Tibial nerve (tissue), 4 donors: ENCODE measurements at places on chromosomes 3 and 15. TPM values are rescaled to one million over a fixed set of nuclear protein-coding genes. Genes with fewer than 3 reads are reported as not detected.

SKOR1 gene
- total RNA-seq = 0.66 TPM

PLA2G4F gene
- not detected for total RNA-seq

NTRK3 gene
- total RNA-seq = 82.3 TPM

HCN4 gene
- total RNA-seq = not detected

SLCO3A1 gene
- total RNA-seq = 20.2 TPM

MYEF2 gene
- 29.4 TPM for total RNA-seq

TJP1 gene
- total RNA-seq = 393 TPM

RPUSD3 gene
- 57.0 TPM for total RNA-seq

DOCK3 gene
- 5.9 TPM for total RNA-seq

SNAP23 gene
- total RNA-seq = 67.1 TPM

CYP19A1 gene
- 17.3 TPM for total RNA-seq

PFKFB4 gene
- total RNA-seq = 9.0 TPM

RYK gene
- 55.0 TPM for total RNA-seq
